ENCODE measurements at places on chromosomes 12 and 14. TPM values are rescaled to one million over a fixed set of nuclear protein-coding genes. Genes with fewer than 3 reads are reported as not detected.

The SDR9C7 gene
- not detected for total RNA-seq

The C12orf54 gene
- total RNA-seq: not detected

The TROAP gene
- total RNA-seq: 37.3 TPM

The PTPN6 gene
- total RNA-seq: not detected

The PRB2 gene
- not detected for total RNA-seq

The SYT10 gene
- total RNA-seq: not detected

The TMEM119 gene
- total RNA-seq: 24.2 TPM

The AQP6 gene
- total RNA-seq: not detected

The APOLD1 gene
- 21.4 TPM for total RNA-seq

All from MG63 (cell line).